ENCODE measurements at places on chromosomes 16 and 17.
A peak's percentile ranks its signal among the peaks of the same experiment; 100 is the strongest.

- DNase-seq = no peak
These were observed 55.5 kb downstream of the SYT17 start for GRCh38 chr16:19223235-19224170.

- peak; percentile 45 for DNase-seq
These were observed 603 bp downstream of the RGS11 start for GRCh38 chr16:275041-275641.

- DNase-seq = no peak
These were observed 28.6 kb downstream of the DCAKD start for GRCh38 chr17:45022655-45023339.

- no peak for DNase-seq
These were observed 327.6 kb downstream of the CDH13 start for GRCh38 chr16:82954224-82954929.

DNA sequence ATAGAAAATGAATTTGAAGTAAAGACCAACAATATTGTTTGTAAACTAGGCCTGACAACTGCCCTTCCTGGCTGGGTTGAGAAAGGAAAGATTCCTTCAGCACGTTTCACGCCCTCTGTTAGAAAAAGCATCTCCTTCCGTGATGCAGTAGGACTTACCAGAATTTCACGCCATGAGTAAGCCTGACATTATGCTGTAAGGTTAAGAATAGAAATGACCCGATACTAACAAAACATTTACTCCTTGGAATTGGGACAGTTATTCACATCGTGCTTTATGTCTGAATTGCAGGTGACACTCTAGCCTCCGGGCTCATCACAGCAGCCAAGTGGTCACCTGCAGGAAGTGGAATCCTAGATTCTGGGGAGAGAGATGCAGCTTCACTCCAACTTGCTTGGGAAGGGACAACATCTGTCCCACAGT lies 17.5 kb downstream of the MARCHF10 start:
- DNase-seq = no peak

DNA sequence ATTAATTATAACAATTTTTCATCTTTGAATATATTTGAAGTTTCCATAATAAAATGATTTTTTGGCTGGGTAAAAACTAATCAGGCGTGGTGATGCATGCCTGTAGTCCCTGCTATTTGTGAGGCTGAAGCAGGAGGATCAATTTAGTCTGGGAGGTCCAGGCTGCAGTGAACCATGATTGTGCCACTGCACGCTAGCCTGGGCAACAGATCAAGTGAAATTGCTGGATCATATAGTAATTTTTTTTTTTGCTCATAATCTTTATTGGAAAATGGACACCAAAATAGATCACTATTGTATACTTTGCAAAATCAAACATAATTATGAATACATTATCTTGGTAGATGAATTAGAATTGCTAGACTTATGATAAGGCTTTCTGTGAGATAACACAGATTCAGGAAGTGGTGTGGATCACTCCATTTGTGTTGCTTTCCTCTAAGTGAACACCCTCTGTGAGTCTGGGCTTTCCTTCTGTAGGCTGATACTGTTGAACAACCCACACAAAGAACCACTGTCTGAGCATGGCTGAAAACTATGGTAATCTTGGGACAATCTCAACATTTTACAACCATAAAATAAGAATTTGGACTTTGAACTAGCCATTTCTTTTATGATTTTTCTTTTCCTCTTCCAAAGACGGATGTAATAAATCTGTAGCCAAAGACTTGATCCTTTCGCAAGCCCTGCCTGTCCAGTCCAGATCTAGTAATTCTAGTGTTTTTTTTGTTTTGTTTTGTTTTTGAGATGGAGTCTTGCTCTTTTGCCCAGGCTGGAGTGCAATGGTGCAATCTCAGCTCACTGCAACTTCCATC lies 5.6 kb upstream of the ST3GAL2 start:
- DNase-seq = no peak

GRCh38 chr17:76548378-76549214 lies 8.8 kb downstream of the PRCD start:
- no peak for DNase-seq

DNA sequence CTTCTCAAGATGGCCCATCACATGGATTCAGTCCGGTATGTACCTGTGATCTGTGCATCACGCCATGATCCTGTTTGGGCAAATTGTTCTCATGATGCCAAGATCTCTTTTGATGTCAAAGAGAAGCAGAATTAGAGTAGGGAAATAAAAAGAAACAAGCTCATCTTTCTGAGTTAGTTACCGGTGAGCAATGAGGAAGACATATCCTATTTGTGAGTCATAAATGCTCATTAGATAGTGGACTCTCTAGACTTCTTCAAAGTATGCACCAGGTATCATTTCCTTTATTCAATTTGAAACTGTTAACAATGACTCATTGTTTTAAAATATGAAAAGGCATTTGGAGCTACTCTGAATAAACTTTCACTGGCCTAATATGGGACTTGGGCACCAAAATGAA lies 8.0 kb upstream of the KRTAP4-12 start:
- no peak for DNase-seq

DNA sequence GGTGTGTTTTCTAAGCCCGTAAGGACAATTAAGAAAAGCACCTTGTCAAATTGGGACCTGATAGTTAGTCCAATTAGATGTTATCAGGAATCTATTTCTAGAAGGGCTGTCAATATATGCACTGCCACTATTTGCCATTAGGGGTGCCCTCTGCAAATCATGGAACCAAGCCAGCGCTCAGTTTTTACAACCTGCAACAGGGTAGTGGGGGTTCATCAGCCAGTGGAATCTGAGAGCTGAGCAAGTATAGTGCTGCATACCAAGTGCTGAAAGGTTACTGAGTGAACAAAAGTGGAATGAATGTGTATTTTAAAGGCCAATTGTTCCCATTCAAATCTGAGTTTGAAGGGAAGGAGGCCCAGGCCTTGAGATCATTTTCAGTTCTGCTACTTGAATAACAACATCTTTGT lies 10.4 kb downstream of the PRR11 start:
- no peak for DNase-seq

DNA sequence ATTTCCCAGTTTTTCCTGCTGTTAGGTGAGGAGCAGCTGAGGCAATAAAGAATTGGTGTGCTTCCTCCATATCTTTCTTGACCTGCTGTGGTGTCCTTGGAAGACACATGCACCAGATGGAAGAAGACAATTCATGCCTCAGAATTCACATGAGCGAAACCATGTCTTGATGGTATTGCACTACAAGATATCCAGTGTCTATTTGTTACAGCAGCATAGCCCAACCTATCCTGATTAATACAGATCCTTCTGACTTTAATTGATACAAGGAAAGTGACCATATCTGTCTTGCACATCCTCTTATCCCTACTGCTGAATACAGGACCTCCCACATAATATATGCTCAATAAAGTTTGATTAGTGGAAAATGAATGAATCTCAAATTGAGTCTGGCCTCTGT lies 9.1 kb upstream of the TOX3 start:
- DNase-seq = no peak

DNA sequence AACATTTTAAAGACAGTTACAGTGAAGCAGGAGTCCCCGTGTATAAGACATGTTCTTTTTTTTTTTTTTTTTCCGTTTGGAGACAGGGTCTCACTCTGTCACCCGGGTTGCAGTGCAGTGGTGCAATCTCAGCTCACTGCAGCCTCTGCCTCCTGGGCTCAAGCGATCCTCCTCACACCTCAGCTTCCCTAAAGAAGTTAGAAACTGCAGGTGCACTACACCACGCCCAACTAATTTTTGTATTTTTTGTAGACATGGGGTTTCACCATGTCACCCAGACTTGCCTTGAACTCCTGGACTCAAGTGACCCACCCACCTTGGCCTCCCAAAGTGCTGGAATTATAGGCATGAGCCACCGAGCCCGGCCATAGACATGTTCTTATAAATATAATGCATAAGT lies 3.0 kb downstream of the EVI2B start:
- DNase-seq = no peak

DNA sequence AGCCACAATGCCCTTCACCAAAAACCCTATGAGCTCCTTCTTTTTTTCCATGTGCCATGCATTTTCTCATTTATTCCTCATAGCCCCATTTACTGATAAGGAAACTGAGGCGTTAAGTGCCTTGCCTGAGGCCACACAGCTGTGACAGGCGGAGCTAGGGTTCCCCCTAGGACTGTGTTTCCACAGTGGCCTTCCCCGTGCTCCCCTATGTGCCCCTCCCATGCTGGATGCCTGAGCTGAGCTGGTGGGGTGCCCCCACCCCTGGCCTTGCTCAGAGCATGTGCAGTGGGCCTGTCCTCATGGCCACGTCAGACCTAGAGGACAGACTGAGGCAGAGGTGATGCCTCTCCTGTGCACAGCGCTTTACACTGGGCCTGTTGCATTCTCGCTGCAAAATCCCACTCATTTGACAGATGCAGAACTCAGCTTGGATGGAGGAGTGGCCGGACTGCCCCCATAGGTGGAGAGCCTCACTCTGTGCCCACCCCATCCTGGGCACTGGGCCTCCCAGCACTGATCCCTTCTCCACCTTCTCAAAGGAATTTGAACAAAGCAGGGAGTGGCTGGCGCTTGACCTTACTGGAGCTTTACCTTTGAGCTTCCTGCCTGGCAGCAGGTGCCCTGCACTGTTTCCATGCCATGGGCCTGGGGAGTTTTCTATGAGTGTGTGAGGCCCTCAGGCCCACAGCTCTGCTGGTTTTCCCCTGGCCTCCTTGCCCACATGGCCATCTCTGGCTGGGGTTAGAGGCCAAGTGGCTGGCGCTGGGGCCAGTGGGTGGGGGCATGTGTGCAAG lies 2.6 kb downstream of the MAP2K3 start:
- no peak for DNase-seq

- DNase-seq = peak; percentile 54
These were observed 761 bp downstream of the PDF start for GRCh38 chr16:69329369-69330285.

- no peak for DNase-seq
These were observed 71.3 kb downstream of the TMC6 start for GRCh38 chr17:78057113-78057740.
